ENCODE measurements at places on chromosomes 6 and 20.

DNA sequence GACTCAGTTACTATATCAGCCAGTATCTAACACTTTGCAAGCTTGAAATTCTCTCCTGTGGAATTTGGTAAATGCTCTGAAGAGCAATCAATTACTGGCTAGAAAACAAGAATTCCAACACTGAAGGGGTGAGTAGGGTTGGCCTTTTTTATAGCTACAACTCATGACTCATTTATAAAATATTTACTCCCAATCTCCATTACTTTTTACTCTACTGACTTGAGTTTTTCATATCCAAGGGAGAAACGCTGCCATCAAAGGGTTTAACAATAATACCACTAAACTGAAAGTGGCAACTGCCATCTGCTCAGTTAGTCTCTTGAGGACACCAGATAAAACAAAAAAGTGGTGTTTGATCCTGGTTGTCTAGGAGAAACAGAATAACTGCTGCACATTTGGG is 203.1 kb downstream of the UBE3D start:
- DNase-seq, result no peak

- no peak for DNase-seq
Observed at GRCh38 chr6:119310486-119311036, 39.0 kb downstream of the MAN1A1 start.

DNA sequence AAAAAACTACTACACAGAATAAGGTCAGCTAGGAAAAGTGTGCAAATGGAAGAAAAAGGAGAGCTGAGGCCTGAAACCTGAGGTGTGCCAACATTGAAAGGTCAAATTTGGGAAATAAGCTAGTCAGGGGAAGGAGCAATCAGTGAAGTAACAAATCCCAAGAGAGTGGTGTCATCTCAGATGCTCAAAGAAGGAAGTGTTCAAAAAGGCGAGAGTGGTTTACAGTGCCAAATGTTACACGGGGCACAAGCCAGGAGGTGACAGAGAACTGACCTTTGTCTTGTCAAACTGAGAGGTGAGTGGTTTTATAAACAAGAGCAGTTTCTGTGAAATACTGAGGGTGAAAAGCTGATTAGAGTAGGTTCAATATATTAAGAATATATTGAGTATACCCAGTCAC is 83.0 kb upstream of the TCF21 start:
- no peak for DNase-seq

GRCh38 chr6:40588070-40588384 is 863 bp upstream of the LRFN2 start:
- DNase-seq, result no peak

DNA sequence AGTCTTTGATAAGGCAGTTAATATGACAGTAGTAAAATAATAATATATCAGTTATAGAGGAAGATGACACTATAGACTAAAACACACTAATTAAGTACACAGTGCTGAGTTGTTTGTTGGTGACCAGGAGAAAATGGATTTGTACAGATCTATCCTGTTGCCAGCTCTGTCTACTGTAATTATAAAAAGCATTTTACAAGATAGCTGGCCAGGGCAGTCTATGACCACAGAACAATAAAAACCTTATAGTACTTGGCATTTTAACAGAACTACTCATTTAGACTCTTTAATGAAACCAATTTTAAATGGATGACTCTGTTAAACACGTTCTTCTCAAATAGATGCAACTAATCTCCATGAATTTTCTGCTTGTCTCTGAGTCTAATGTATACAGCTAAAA is 367.5 kb downstream of the BTBD9 start:
- DNase-seq, result no peak

- no peak for DNase-seq
Observed at GRCh38 chr6:435441-436307, 44.1 kb downstream of the IRF4 start.

- no peak for DNase-seq
Observed at GRCh38 chr20:23078351-23079015, 7.6 kb downstream of the CD93 start.

GRCh38 chr20:18578581-18578980 is 9.3 kb upstream of the DTD1 start:
- DNase-seq, result no peak

- DNase-seq, result no peak
Observed at GRCh38 chr6:132746048-132746447, 11.7 kb downstream of the VNN2 start.

- DNase-seq, result peak; percentile 76
Observed at GRCh38 chr6:75602246-75603105, 796 bp downstream of the SENP6 start.

DNA sequence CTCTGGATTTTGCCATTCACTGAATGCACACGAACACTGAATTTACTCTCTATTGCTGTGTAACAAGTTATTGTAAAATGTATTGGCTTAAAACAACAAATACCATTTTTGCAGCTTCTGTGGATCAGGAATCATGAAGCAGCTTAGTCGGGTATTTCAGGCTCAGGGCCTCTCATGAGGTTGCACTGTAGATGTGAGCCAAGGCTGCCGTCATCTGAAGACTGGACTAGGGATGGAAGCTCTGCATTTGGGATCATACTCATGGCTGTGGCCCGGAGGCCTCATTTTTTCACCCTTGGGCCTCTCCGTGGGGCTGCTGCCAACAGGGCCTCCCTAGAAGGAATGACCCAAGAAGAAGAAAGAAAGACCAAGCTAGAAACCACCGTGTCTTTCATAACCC is 492.4 kb upstream of the CDH4 start:
- no peak for DNase-seq

DNA sequence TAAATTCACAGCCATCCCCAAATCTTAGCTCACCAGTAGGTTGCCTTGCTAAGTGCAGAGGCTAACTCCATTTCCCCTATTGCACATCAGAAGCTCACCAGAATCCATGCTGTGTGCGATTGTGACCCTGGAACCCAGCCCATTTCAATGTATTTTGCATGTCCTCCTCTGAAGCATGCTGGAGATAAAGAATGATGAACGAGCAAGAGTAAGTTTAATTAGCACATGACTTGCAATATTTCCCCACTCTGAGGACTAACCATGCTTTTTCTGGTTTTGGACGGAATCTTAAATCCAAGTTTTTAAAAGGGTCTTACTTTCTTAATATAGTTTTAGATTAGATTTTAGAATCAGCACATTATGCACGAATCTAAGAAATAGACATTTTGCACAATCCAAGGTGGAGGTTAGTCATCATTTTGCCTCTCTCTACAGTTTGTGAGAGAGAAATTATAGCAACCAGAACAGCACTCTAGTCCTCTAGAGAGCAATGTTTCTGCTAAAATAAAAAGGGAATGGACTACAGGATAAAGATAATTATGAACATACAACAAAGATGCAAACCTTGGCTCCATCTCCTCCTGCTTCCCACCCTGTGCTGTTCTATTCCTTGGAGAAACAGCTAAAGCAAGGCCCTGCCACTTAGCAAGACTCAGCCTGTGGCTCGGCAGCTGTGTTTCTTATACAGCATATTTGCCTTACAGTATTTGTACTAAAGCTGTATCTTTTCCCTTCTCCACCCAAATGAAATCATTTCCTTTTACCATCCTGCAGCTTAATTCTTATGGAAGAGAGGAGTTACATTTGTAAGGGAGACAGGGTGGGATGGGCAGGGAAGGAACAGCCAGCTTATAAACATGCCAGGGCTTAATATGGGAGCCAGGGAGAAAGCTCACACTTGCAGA is 24.9 kb upstream of the LAMA4 start:
- DNase-seq, result no peak

GRCh38 chr20:51111290-51111689 is 88.4 kb upstream of the KCNG1 start:
- no peak for DNase-seq

DNA sequence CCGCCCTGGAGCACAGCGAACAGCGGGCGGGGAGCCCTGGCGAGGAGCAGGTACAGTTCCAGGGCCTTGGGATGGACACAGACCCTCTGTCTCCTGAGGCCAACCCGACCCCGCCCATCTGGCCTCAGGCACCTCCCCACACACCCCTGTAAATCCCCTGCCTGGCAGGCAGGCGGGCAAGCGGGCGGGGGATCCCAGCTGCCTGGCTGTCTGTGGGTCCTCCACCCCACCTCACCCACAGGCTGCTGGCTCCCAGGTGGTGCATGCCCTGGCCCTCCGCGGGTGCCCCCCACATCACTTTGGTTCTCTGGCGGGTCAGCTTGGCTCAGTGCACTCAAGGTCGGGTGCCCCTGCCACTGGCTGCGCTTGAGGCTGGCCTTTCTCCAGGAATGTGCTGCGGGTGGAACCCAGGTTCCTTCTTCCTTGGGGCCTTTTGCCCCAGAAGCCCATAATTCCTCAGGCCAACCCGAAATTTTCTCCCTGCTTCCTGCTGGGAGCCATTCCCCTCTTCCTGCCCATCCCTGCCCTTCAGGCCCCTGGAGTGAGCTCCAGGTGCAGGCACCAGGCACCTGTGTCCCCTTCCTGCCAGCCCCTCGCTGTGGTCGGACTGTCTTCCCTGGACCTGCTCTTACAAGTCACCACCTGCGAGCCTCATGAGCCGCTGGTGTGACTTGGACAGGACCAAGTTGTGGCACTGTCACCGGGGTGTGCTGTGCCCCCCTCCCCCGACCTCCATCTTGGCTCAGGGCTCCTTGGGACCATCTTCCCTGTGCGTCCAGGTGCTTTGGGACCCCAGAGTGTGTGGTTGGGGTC is 5.3 kb upstream of the TNFRSF6B start:
- DNase-seq, result no peak

DNA sequence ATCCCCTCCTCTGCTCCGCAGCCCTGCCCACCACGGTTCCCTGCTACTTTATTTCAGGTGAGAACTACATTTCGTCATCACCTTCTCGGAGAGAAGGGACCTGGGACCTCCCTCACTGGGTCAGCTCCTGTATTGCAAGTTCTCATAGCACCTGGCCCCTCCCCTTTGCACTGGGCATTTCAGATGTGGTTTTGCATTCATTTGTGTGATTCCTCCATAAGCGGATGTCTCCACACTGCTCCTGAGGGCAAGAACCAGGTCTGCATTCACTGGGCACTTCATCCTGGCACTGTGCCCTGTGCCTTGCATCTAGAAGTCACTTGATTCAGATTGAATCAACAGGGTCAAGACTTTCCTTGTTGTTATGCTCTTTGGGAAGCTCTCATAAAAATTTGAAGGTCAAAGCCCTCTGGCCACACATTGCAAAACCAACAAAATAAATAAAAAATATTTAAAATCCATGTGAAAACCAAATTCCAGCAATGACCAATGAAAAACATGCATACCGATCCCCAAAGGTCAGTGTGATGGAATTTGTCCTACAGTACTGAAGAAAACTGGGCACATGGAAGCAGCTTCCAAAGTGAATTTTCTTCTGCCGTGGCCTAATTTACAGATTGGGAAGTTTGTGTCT is 89.1 kb upstream of the F13A1 start:
- DNase-seq, result no peak

GRCh38 chr6:105678516-105678915 is 275.6 kb upstream of the PREP start:
- no peak for DNase-seq

DNA sequence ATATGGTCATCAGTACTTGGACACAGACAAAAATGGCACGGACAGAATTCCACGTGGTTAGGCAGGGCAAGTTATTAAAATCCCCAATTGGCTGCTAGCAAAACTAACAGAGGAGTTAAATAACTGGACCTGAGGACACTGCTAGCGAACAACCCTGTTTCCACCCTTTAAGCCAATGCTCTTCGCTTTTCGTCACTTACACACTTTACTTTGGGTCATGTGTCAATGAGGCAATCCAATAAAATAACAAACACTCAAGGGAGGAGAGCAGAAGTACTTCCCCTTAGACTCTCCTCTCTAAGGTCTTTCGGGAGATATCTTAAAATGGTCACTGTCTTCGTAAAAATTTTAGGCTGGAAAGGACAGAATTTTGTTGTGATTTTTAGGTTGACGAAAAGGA is 68.6 kb downstream of the LCA5 start:
- no peak for DNase-seq

DNA sequence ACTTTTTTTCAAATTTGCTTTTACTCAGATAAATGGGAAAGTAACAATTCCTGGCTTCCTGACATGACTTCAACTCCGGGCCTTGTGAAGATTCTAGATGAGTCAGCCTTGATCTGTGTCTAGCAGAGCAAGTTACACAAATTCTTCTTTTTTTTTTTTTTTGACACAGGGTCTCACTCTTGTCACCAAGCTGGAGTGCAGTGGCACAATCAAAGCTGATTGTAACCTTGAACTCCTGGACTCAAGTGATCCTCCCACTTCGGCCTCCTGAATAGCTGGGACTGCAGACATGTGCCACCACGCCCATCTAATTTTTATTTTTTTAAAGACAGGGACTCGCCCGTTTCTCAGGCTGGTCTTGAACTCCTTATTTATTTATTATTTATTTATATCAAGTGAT is 7.3 kb upstream of the ARHGAP18 start:
- DNase-seq, result no peak

- DNase-seq, result peak; percentile 45
Observed at GRCh38 chr6:3292431-3293197, 33.9 kb downstream of the PSMG4 start.

GRCh38 chr6:75600768-75601167 is 912 bp upstream of the SENP6 start:
- no peak for DNase-seq

- DNase-seq, result no peak
Observed at GRCh38 chr6:12578751-12579150, 137.8 kb upstream of the PHACTR1 start.

DNA sequence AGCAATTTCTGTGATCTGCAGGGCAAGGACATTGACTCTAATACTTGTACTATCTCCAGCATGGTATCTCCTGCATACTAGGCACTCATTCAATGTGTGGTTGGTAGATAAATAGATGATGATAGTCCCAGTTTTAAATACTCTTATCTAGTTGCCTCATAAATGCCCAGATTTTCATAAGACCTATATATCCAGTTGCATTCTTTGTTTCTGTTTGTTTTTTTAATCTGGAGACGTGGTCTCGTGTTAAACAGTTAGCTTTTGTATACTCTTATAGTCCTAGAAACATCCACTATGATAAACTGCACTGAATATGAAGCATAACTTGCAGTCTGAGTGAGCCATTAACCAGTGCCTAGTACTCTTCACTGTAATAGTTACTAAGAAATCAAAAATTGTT is 35.5 kb upstream of the SUMO4 start:
- DNase-seq, result no peak

DNA sequence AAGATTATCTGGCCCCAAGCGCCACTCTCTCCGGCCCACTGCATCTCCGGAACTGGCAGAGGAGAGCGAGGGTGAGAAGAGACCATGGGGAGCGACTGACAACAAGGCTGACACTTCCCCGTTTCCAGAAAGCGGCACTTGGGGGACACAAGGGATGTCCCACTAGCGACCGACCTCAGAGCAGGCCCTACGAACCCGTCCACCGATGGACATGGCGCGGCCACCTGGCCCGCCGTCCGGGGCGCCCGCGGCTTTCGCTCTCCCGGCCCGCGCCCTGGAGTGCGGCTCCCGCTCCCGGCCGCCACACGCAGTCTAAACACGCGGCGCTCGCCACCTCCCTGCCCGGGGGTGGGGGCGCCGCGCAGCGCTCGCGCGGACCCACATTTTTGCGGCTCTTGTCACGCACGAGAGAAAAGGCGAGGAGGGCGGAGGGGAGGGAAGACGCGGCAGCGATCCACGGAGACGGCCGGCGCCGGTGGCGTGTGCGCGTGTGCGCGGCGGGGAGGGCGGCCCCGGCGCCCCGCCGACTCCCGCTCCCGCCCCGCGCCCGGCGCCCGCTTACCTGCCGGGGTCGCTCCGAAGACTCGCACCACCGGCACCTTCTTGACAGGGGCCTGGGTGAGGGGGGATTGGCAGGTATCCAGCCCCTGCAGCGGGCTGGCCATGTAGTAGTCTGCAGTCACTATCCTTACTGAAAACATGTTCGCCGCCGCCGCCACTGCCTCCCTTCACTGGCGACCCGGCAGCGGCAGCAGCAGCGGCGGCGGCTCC is 645 bp downstream of the REV3L start:
- peak; percentile 79 for DNase-seq

- DNase-seq, result no peak
Observed at GRCh38 chr6:93036835-93037234, 382.5 kb downstream of the EPHA7 start.

GRCh38 chr20:10059006-10059405 is 24.2 kb downstream of the ANKEF1 start:
- DNase-seq, result no peak
